NCI-H2227 treated with DMSO at 0.1 percent for 48 hours (cell line): ENCODE measurements at places on chromosomes 6 and 20.

DNA sequence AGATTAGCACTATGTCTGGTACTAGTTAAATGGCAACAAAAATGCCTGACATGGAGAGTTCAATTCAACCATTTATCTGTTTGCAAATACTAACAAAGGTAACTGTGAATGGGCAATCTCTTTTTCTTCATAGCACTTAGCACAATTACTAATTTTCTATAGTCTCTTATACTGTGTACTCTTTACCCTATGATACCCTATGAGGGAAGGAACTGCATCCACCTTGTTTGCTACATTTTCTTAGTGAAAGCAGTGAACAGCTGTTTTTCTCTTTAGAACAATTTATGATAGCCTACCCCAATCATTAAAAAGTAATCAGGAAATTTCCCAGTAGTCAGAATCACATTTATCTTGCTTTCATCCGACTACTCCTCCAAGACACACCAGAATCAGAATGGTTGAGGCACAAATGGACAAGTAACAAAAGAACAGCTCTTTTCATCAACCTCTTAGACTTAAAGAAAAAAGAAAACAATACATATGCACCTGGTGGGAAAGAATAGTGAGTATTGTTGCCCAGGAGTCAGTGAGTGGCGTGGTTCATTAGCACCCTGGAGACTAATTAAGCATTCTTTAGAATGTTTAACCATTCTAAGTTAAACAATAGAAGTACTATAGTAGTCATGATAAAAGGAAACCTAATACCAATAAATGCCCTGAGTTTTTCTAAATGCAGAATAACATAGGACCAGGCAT, 16.7 kb downstream of the ZNF292 start:
- DNase-seq: no peak

GRCh38 chr6:151958332-151958731, 150.8 kb downstream of the ESR1 start:
- DNase-seq: no peak

DNA sequence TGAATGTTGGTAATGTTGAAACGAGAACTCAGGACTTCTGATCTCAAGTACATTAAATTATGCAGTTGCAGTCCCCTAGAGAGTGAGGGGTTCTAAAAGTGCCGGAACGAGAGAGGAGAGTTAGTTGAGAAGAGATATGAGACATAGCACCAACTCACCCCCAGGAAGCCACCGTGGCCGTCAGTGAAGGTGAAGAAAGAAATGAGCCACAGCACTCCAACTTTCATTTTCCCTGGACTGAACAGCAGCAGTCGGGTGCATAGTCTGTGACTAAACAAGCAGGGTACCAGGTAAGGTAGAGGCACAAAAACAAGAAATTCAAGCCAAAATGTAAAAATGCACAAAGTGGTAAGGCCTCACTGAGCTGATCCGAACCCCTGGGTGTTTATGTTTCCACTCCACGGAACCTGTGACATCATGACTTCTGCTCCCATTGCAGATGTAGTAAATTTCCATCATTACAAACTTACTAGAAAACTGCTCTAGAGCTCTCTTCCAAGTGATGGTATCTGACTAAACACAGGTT, 13.2 kb downstream of the ADGRF1 start:
- no peak for DNase-seq

GRCh38 chr20:6692566-6693173, 74.8 kb upstream of the BMP2 start:
- DNase-seq: no peak

- DNase-seq: no peak
Measured at GRCh38 chr20:49267327-49267726, 10.5 kb downstream of the ZNFX1 start.

- DNase-seq: no peak
Measured at GRCh38 chr20:42741906-42742305, 447.8 kb downstream of the PTPRT start.

DNA sequence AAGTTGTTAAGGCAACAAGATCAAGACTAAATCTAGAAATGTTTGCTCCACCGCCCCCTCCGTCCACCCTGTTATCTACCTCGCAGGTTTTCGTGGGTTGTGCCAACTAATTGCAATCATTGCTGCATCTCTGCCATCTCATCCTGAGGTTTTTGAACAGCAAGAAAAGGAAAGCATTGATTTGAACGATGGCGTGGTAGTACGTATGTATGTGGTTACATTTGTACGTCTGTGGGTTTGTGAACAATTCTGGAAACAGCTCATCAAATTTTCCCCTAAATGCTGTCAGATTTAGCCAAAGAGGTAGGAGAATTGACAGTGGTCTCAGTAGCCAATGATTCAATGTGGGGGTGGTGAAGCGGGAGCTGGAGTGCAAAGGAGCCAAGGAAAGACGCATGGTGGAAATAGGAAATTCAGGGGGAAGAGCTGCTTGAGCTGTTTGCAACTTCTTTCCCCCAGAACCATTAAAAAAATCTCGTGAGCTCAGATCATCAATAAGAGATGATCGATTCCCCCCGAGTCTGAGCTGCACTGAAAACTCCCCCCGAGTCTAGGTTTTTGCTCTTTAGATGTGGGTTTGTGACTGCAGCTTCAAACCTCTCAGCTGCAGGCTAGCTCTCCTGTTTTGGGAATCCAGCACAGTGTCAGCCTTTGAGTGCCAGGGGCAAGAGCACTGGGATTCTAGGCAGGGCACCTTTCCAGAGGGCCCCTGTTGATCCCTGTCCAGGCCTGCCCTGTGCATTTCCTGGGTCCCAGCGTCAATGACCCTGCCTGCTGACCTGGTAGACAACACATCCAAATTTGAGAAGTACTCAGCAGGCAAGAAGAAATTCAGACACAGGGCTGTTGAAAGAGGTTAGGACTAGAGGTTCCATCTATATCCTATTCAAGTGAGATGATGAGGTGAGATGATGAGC, 72.6 kb upstream of the LY86 start:
- DNase-seq: no peak

- no peak for DNase-seq
Measured at GRCh38 chr20:34337982-34338726, 24.9 kb upstream of the ITCH start.

GRCh38 chr20:56981301-56981700, 285.1 kb downstream of the BMP7 start:
- no peak for DNase-seq

DNA sequence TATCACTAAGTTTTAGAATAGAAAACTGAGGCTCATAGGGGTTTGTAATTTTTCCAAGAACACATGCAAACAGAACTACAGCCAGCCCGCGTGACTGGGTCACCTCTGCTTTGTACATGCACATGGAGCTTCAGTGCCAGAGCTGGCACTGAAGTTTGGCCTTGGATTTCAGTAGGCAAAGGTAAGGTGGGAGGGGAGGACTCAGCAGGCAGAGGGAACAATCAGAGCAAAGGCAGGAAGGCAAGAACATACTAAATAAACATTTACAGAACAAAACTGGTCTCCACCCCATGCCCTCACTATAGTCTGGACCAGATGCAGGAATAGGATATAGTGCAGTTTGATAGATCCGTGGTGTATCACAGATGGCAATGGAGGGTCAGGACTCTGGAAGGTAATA, 13.6 kb upstream of the ABRACL start:
- DNase-seq: no peak
